ENCODE measurements at places on chromosomes 16 and 17.

- DNase-seq, result no peak
These were observed 31.5 kb downstream of the KCNJ16 start for GRCh38 chr17:70106551-70106950.

GRCh38 chr16:58088091-58088490 is 41.1 kb downstream of the CFAP20 start:
- DNase-seq, result no peak

DNA sequence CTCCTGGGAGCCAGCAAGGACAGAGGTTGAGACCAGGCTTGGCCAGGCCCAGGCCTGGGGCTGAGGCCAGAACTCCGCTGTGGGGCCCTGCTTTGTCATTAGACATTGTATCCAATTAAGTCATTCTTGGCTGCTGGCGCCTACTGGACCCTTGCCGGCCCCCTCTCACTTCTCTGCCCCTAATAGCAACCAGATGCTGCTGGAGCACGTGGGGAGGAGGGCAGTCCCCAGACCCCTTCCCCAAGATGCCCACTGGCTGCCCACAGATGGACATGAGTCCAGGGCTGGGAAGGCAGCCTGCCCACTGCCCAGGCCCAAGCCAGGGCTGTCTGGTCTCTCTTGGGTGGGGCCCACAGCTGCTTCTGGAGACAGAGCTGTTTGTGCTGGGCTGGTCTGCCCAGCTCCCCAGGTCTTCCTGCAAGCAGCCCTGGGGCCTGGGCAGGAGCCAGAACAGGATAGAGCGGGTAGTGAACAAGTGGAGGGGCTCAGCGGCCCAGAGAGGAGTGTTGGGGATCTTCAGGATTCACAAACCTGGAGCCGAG is 7.8 kb downstream of the PLXDC1 start:
- no peak for DNase-seq

DNA sequence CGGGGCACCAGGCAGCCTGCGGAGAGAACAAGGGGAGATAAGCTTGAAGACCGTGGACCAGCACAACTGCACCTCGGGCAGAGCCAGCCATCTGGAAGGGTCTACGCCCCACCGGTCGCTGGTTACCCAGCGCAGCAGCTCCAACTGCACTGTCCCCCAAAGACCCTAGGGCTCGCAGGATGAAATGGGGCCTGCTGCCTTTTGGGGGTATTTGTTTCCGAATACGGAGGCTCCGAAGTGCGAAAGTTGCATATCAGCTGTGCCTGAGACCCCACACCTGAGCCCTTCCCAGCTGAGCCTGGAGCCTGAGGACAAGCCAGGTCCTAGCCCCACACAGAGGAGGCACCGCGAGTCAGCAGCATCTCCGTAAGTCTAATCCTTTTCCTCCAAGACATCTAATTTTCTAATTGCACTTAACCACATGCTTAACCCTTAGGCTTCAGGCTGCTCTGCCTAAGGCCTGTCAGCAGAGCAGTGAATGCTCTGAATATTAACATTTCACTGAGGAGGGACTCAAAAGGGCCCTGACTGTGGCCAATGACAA is 4.0 kb downstream of the KIFC3 start:
- DNase-seq, result no peak

- DNase-seq, result peak; percentile 64
These were observed 23.4 kb upstream of the SREBF1 start for GRCh38 chr17:17859909-17860765.
